Muscle of arm (tissue), 14 donors: ENCODE measurements at places on chromosomes 11 and 22.
A peak's percentile ranks its signal among the peaks of the same experiment; 100 is the strongest.

DNA sequence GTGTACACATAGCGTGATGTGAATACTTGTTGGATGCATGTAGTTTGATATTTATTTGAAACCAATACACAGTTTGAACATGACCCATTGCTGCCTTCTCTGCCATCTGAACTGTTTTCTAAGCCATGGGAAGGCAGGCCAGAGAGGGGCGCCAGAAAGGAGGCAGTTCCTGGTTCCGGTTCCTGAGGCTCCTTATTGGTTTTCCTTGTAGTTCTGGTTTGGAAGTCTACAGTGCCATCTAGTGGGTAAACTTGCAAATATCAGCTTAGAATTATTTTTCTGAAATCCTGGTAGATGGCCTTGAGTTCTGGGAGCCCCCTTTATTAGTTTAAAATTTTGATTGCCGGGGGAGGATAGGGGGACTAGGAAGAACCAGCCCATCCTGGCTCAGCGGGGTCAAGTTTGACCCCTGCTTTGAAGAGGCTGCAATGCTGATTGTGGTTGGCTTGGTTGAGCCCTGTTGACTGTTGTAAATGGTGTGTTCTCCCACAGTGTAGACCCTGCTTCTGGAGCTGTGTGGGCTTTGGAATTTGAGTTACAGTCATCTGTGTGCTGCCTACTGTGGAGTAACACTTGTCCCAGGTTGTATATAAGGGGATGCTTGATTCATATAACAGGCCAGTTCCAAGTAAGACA lies 48.4 kb downstream of the GRAMD1B start:
- peak; percentile 70 for DNase-seq

DNA sequence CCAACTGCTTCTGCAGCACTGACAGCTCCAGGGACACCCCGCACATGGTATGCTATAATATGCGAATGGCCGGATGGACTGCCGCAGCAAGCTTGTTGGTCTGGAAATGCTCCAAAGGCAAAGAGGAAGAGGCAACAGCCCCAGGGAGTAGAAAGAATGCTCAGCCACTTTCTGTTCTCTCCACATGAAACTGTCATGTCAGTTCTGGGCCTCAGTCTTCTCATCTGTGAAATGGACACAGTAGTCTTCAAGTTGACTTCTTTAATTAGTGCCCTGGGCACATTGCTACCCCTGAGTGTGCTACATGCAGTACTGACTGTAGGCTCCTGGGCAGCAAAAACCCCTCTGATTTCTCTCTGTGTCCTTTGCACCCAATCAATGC lies 19.9 kb downstream of the IL10RA start:
- DNase-seq, result no peak

DNA sequence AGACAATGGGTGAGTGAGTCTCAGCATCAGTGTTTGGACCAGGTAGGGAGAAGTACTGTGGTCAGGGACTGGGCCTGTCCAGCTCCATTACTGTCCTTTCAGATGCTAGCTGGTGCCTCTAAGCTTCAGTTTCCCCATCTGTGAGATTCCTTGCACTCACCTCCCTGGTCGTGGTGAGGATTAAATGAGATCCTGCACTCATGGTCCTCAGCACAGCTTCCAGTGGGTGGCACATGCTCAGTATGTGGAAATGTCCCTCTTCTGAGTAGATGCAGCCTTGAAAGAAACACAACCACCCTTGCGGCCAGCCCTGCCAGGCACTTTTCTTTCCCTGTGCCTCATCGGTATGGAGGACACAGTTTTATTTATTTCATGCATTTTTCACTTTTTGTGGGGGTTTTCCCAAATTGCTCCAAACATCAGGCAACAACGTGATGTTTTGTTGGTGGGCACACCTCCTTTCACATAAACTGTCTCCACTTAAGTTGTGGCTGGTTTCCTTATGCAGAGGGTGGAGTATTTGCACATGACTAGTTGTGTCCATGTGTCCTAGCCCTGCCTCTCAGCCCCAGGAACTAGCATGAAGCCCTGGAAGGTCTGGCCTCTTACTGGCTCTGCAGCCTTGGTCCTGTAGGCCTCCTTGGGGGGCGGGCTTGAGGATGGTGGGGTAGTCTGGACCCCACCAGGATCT lies 1.1 kb downstream of the LZTR1 start:
- no peak for DNase-seq

DNA sequence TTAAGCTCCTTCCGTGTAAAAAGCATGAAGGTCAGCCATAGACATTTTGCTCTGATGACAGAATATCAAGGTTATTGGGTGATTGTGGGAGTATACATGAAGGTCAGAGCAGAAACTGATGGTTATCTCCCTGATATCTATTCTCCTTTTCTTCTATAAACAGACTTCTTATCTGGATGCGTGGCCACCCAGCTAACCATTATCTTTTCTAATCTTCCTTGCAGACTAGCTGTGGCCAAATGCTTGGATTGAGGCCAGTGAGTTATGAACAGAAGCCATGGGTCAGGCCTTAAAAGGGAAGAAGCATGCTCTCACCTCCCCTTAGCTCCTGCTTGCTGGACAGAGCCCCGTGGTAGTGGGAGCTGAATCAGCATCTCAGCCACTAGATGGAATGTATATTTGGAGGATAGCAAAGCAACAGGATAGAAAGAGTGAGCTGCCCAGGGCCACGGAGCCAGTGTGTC lies 31.3 kb upstream of the LRRC55 start:
- DNase-seq, result peak; percentile 5

DNA sequence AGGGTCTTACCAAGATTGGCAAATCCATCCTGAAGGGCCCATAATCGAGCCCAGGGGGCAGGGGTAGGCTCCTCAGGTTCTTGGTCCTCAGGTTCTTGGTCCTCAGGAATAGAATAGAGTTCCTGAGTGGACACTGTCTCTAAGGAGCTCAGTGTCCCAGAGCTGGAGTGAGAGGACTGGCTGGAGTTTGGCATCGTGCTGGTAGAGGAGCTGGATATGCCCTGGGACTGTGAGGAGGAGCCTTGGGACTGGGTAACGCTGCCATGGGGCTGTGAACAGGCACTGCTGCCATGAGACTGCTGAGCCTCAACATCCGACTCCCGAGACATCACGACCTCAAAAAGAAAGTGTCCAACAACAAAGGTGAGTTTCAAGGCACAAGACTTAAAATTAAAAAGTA lies 7.2 kb downstream of the CHEK2 start:
- DNase-seq, result no peak

- DNase-seq, result no peak
These were observed 12.8 kb downstream of the SCYL1 start for GRCh38 chr11:65537620-65538231.

GRCh38 chr11:118921121-118921928 lies 4.4 kb downstream of the BCL9L start:
- DNase-seq, result no peak

GRCh38 chr22:21000987-21001600 lies 824 bp downstream of the THAP7 start:
- DNase-seq, result no peak

DNA sequence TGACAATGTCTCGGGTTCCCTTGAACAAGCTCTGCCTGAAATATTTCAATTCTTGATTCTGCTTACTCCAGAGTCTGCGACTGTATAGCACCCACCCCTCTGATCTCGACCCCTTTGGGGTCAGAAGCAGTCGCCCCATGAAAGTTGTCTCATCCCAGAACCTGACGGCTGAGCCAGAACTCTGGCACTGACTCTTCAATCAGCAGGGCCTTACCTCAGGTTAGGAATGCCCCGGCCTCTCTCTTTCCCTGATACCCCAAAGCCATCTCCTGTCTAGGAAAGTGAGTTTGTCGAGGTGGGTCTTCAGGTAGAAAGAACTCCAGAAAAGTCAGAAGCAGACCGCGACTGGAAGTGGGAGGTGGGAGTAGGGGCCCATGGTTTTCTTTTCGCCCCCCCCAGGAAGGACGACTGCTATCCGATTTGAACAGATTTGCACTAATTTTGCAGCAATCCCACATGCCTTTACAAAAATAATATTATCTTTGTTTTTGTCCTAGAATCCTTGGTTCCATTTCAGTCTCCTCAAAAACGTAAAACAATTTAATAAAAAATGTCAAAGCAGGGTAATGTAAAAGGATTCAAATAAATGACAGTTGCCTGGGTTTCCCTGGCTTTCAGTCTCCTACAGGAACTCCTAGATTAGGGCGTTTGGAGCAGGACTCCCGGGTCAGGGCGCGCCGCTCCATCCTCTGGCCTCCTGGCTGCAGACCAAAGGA lies 898 bp upstream of the ROBO3 start:
- DNase-seq, result no peak

GRCh38 chr11:33317662-33318061 lies 60.5 kb downstream of the HIPK3 start:
- DNase-seq, result no peak

GRCh38 chr11:75214411-75214821 lies 26.2 kb upstream of the TPBGL start:
- DNase-seq, result peak; percentile 88

DNA sequence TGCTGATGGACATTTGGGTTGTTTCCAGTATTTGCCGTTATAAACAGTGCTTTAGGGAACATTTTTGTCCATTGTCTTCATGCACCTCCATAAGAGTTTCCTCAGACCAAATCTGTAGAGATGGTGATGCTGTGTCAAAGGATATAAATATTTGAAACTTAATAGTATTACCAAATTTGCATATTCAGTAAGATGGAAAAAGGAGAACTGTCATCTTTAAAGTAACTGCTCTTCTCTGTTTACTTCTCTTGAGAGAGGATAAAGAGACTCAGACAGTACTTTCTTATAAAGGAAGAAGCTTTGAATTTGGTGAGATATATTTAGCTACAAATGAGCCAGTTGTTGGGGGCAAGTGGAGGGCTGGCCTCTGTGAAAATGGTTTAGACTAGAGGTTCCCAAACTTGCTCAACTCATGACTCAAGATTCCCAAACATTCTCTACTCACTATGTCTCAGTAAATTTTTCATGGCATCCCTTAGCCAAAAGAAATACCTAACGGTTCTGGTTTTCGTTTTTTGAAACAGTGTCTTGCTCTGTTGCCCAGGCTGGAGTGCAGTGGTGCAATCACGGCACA lies 26.2 kb downstream of the SHISA8 start:
- DNase-seq, result no peak

GRCh38 chr22:43821606-43822425 lies 9.7 kb upstream of the EFCAB6 start:
- DNase-seq, result no peak

GRCh38 chr11:4851033-4851432 lies 2.0 kb upstream of the OR51S1 start:
- DNase-seq, result no peak

- DNase-seq, result no peak
These were observed 24.4 kb downstream of the HORMAD2 start for GRCh38 chr22:30104501-30105156.

DNA sequence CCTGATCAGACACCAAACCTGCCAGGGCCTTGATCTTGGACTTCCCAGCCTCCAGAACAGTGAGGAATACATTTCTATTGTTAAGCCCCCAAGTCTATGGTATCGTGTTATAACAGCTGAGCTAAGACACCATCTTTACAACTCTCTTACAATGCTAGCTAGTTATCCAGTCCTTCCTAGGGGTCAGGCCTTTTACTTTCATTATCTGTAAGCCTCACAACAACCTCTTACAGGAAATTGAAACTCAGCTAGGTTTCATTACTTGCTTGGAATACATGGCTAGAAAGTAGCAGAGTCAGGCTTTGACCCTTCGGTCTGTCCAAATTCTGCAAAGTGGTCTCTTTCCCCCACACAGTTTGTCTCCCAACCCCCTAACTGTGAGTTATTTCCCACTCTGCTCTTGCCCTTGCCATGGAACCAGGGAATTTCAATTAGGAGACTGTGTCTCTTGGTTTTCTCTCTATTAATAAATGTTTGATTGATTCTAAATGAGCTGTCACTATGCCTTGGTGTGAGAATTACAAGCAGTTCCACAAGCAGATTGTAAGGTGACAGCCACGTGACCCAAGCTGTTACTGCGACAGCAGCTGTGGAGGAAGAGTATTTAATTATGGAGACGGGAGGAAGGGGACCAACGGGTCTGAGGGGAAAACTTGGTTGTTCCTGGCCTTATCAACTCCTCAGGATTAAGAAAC lies 38.4 kb upstream of the CLMP start:
- DNase-seq, result no peak

DNA sequence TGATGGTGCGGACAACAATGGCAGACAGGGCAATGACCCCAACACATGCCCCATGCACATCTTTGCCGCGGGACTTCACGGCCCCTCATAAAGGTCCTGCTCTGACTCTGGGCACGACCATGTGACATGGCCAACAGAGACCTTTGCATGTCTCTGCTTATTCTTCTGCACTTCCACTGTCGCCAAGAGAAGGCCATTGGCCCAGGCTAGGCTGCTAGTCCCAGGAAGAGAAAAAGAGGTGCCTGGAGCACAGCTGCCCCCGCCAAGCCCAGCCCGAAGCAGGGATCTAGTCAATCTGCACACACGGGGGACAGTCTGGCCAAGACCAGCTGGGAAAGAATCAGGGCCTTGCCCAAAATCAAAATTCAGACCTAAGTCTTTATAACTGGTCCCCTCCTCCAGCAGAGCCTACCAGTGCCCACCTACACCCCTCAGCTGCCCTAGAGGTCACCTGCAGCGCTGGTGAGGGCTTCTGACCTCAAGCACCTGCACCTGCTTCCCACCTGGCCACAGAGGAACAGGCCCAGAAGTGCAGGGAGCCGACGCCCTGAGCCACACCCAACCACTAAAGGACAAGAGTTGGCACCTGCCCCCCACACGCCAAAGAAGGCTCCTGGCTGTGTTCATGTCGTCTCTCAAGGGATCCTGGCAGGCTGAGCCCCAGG lies 8.1 kb downstream of the SULT4A1 start:
- DNase-seq, result no peak

GRCh38 chr11:114977651-114978050 lies 299.3 kb downstream of the NXPE2 start:
- peak; percentile 43 for DNase-seq

DNA sequence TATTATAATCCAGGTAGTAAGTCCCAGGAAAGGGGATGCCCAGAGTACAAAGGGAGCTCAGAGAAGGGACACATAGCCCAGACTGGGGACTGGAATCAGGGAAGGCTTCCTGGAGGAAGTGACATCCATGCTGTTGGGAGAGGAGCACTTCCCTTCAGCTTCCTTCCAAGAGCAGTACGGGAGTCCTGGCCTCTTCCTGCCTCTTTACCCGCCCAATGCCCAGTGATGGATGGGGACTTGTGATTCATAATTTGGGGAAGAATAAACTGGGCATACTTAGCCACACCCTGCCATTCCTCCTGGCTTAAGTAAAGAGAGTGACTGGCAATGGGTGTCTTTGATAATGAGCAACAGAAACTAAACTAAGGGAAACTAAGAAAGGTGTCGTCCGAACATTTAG lies 11.5 kb downstream of the C11orf91 start:
- no peak for DNase-seq

DNA sequence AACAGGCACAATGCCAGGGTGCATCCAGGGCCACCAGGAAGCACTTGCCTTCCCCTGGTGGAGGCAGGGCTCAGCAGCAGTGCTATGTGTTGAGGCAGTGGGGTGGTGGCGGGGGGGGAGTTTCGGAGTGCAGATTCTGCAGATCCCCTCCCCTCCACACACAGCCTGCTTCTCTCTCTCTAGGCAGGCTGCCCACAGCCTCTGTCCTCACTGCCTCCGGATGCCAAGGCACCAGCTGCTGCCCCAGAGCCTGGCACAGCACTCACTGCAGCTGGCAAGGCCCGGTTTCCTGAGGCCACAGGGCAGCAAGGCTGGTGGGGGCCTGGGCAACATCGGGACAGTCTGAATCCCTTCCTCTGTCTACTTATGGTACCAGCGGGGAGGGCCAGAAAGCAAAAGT lies 35.8 kb downstream of the NRXN2 start:
- no peak for DNase-seq

GRCh38 chr11:9752091-9752490 lies 88.2 kb downstream of the SWAP70 start:
- DNase-seq, result no peak

GRCh38 chr11:12834166-12834565 lies 159.9 kb downstream of the TEAD1 start:
- no peak for DNase-seq

GRCh38 chr11:92916299-92916698 lies 53.2 kb upstream of the MTNR1B start:
- DNase-seq, result no peak
